Activated CD4-positive, alpha-beta T cell treated with anti-CD3 and anti-CD28 coated beads, Interleukin-2, amount 50 U/mL, for 48 hours (primary cell): ENCODE measurements at places on chromosomes 1 and 21.
A peak's percentile ranks its signal among the peaks of the same experiment; 100 is the strongest.

- DNase-seq = no peak
These were observed 21.8 kb downstream of the POFUT2 start for GRCh38 chr21:45265721-45266517.

GRCh38 chr21:44855572-44855971 lies 17.9 kb downstream of the PTTG1IP start:
- DNase-seq = no peak

GRCh38 chr1:197916500-197916983 lies 630 bp upstream of the LHX9 start:
- no peak for DNase-seq

DNA sequence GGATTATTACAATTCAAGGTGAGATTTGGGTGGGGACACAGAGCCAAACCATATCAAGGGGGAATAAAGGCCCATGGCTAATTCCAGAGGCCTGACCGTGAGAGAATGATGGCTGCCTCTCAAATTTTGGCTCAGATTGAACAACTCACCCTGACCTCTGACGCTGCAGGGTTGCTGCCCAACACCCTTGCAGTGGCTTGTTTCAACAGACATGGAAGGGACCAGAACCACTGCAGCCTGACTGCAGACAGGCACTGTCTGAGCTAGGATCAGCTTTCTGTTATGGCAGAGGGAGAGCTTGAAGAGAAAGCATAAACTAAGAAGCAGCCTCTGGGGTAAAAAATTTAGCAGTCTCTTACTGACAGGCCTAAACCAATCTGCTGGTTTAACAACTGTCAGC lies 90.2 kb upstream of the GADD45A start:
- DNase-seq = no peak

DNA sequence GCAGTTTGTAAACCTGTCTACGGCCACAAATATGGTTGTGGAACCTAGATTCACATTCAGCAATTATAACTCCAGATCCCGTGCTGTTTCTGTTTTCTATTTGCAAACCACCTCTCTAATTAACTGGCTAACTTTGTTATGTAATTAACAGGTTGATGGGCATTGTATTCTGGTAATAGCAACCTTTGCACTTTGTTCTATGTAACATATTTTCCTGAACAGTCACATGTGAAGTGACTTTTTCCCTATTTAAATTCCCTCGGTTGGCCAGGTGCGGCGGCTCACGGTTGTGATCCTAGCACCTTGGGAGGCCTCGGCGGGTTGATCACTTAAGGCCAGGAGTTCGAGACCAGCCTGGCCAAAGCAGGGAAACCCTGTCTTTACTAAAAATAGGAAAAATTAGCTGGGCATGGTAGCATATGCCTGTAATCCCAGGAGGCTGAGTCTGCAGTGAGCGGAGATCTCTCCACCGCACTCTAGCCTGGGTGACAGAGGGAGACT lies 1.4 kb downstream of the ACADM start:
- DNase-seq = no peak

- DNase-seq = peak; percentile 21
These were observed 12.6 kb downstream of the FTCD start for GRCh38 chr21:46142582-46143473.

DNA sequence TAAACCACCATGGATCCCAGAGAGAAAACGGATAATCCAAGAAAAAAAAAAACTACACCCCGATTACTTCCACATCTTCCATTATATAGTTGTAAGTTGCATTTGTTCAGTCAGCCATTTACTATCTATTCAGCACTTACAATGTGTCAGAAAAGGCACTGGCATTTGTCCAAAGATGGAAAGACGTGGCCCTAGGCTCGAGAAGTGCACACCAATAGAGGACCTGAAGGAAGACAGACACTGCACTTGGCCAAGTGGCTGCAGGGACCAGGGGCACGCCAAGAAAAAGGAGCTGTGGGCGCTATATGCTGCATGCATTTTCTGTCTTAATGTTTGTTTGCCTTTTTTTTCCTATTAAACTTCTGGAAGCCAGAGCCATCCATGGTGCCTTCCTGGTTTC lies 45.2 kb upstream of the LYST start:
- DNase-seq = no peak

DNA sequence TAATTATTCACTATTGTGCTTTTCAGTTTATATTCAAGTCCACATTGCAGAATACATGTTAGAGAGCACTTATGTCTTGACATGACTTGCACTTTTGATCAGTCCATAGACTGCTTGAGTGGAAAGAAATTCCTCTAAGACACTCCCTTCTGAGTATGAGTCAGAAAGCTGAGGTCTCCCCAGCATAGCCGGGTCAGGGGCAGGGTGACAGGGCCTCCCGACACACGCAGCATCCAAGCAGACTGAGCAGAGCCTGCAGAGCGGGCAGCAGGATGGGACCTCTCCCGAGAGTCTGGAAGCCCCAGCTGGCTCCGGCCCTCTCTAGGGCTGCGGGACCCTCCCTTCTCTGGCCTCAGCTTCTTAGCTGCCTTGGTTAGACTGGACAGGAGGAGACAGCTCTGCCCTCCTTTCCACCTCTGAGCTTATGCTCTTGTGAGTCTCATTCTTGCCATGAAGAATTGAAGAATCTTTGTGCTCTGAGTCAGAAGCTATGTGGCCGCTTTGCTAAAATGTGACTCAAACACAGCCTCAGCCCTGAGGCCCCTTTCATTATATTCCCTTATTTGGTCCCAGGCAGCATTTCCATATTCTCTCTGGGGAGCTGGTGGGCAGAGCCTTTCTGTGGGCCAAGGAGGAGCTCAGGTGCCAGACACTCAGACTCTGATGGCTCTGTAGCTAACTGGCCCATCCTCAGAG lies 11.2 kb upstream of the CAPN2 start:
- peak; percentile 54 for DNase-seq

GRCh38 chr1:89566761-89567174 lies 42.1 kb downstream of the LRRC8B start:
- DNase-seq = no peak

DNA sequence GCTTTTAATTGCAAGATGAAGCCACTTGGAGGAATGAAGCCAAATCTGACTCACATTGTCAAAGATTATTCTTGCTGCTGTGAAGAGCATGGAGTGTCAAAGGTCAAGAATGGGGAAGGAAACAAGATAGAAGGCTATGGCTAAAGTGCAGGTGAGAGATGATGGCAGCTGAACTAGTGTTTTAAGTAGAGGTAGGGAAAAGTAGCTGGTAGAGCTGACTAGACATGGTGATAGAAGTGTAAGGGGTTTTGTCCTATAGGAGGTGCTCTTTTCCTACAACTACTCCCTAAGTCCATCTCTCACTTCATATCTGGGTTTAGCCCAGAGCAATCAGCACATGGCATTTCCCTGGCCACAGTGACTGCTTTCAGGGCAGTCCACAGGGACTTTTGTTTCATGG lies 11.8 kb downstream of the UBE2T start:
- DNase-seq = no peak

- no peak for DNase-seq
These were observed 20.2 kb upstream of the RGS1 start for GRCh38 chr1:192555399-192555798.

- DNase-seq = no peak
These were observed 72.0 kb upstream of the FAM20B start for GRCh38 chr1:178953538-178954324.

- DNase-seq = no peak
These were observed 31.4 kb upstream of the PROX1 start for GRCh38 chr1:213956295-213956770.

DNA sequence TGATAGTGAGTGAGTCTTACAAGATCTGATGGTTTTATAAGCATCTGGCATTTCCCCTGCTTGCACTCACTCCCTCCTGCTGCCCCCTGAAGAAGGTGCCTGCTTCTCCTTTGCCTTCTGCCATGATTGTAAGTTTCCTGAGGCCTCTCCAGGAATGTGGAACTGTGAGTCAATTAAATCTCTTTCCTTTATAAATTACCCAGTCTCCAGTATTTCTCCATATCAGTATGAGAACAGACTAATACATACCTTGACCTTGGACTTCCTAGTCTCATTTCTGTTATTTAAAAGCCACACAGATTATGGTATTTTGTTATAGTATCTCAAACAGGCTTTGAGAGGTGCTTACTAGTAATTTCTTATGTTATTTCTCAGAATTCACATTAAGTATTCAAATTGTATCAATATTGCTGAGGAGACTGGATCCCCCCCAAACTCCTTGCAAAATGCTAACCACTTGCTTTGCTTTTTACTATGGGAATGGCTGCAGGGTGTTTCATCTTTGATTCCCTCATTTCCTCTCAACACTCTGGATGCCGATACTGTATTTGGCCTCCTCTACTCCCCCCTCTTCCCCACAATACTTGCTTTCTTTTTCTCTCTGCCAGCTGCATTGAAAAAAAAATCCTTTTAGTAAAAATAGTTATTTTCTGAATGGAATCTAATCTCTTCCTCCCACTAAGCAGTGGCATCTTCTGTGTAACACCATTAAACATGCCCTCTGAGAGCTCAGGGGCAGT lies 96.9 kb upstream of the WLS start:
- no peak for DNase-seq

DNA sequence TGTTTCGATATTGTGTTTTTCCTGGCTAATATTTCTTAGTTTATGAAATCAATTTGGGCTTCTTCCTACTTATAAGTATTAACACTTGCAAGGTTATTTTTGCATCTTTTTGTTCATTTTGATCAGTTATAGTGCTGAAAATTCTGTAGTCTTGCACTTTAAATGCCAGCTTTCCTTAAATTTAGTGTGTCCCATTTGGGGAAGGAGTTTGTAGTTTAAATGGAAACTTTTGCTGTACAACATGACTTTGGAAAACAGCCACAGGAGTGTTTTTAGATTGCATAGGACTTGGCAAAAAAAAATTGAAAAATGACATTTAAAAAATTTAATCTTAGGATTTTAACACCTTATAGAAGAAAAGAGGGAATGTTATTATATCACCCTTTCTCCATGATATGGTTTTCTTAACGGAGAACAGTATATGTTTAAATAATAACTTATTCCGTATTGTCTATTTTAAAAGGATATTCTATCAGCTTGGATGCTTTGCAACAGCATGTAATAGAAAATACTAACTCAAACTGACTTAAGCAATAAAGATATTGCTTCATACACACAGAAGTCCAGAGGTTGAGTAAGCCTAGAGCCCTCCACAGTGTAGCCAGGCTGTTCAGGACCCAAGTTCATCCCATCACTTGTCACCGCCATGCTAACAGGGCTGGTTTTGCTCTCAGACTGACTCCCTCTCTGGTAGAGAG lies 53.8 kb downstream of the LYPLAL1 start:
- no peak for DNase-seq

DNA sequence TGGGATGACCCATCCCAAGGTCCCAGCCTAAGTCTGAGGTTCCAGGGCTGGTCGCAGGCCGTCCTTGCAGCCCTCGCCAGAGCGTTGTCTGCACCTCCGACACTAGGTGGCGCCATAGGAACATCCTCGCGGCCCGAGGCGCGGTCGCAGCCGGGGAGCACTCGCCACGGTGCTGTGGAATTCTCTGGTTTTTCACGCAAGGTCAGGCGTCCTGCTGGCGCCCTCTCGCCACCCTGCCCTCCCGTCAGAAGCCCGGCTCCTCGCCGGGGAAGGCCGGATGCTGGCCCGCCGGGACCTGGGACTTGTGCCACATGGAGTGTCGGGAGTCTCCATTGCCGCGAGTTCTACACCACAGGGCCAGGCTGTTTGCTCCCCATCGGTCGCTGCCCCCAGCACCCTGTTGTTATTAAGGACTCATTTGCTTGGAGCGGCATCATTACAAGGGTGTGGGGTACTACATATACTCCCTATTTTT lies 196.8 kb upstream of the LMO4 start:
- peak; percentile 81 for DNase-seq

DNA sequence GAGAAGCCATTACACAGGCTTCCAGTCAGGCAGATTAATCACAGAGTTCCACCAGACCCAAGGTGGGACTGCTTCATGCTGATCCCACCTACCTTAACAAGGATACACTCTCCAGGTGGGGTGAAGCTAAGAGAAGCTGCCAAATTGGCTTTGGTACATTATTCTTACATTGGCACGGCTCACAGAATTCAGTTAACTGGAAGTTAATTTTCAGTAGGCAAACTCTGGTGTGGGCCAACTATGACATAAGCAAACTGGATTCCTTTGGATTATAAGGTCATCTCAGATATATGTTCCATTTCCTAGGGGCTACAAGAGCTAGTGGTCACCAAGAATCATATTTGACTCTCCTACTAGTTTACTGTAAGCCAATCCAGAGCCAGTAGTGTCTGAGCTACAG lies 448.8 kb upstream of the BEND5 start:
- no peak for DNase-seq

GRCh38 chr1:180123463-180123936 lies 31.2 kb upstream of the QSOX1 start:
- no peak for DNase-seq

DNA sequence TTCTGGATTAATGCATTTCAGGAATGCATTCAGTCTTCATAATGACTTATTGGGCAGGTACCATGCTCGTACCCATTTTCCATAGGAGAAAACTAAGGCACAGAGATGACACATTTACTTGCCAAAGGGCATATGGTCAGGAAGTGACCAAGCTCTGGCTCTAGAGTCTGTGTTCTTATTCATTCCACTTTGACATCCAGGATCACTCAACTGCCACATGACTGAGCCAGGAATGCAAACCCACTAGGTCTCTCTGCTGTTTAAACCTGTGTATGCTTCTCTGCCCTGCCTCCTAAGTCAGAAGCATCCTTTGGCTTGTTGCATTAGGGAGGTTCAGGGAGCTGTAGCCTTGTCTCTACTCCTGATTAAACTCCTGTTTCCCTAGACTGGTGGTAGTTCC lies 7.5 kb downstream of the KAZN start:
- DNase-seq = no peak

DNA sequence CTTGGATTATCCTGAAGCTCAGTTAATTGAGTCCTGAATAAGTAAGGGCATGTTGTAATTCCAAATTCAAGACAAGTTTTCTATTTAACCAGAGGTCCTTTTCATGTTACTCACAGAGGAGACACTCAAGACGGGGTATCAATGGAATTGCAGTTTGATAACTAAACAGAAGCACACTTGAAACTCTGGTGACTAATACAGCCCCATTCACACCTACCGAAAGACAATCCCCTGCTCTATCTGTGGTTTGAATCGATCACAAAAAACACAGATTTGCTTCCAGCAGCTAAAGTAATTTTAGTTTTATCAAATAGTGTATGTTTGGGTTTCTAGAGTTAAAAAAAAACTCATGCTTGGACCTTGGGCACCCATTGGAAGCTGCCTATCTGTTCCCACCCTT lies 60.4 kb downstream of the TEX35 start:
- DNase-seq = no peak

GRCh38 chr1:99748419-99748818 lies 18.0 kb downstream of the FRRS1 start:
- no peak for DNase-seq

GRCh38 chr1:180270530-180271271 lies 40.6 kb downstream of the LHX4 start:
- no peak for DNase-seq

DNA sequence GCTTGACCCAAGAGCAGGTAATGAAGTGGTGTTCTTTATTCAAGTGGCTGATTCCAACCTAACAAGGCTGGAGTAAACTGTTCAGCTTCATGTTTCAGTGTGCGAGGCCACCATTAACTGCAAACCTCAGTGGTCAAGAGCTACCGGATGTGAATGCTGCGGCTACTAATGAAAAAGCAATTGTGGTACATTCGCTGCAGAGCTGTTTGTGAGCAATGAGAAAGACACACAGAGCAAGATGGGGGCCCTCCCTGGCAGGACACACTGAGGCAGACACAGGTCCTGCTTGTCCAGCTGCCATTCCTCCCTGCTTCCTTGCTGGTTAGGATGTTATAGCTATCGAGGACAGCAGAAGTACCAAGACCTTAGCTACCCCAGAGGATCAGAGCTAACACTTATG lies 26.1 kb downstream of the SYF2 start:
- DNase-seq = no peak

GRCh38 chr1:4309676-4310320 lies 344.6 kb upstream of the AJAP1 start:
- no peak for DNase-seq

- DNase-seq = no peak
These were observed 1150.5 kb upstream of the TMPRSS15 start for GRCh38 chr21:19553919-19554615.
